Ascending aorta (tissue), 2 donors: ENCODE measurements at places on chromosomes 12 and 14.

DNA sequence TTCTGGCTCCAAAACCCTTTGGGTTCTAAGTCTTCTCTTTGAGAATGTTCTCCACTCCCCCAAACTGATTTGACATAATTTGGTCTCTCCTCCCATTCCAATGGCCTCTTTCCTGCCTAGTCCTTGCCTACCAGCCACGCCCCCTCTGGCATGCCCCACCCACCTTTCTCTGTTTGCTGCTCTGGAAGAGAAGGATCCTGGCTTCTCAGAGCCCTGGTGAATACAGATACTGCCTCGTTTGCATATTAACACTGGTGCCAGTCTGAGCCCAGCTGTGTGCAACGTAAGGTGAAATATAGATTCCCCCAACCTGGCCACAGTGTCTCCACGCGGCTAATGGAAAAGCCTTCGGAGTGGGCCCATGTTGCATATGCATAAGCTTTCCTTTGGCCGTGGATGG lies 79.7 kb downstream of the PAPOLA start:
- H3K4me1 ChIP-seq = no peaks in the 10 kb centered on the region
- H3K27ac ChIP-seq = no peak overlapping the region
- H3K4me3 ChIP-seq = no peak overlapping the region
- no peaks in the 10 kb centered on the region for H3K36me3 ChIP-seq

DNA sequence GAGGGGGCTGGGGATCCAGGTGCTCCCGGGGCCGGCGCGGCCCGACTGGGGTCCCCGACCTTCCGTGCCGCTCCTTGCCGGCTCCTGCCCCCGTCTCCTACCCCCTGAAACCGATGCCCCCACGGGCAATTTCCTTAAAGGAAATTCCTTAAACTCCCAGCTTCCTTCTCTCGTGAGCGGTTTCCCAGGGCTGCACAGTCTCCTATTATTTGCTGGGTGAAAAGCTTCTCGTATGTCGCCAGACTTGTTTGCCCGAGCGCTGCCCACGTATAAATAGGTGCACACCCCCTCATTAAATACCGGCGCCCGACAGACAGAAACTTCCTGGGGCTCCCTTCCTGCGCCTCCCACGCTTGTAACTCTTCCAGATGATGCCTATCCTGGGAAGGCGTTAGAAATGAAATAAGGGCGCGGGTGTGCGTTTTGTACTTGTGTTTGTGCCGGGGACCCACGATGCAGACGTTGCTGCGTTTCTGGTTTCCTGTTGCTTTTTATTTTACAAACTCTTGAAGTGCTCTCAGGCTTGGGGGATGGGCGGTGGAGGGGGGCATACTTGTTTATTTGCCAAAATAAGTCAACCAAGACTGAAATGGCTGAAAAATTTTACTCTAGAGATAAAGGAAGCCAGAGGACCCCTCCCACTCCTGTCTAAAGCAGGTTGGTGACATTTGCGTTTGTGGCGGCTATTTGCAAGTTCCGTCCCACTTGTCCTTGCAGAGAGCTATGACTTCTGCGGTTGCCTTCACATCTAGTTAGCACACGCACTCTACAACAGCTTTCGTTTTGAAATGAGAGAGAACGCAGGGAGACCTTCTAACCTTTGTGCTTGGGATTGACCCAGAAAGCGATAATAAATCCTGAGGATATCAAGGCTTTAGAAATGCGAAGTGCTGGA lies 1.0 kb downstream of the HIP1R start:
- no peaks in the 10 kb centered on the region for H3K27me3 ChIP-seq
- peaks cover 13% of the 10 kb centered on the region for H3K4me1 ChIP-seq
- peak overlapping the region; percentile 60 for H3K27ac ChIP-seq
- peak overlapping the region; percentile 75 for H3K4me3 ChIP-seq

DNA sequence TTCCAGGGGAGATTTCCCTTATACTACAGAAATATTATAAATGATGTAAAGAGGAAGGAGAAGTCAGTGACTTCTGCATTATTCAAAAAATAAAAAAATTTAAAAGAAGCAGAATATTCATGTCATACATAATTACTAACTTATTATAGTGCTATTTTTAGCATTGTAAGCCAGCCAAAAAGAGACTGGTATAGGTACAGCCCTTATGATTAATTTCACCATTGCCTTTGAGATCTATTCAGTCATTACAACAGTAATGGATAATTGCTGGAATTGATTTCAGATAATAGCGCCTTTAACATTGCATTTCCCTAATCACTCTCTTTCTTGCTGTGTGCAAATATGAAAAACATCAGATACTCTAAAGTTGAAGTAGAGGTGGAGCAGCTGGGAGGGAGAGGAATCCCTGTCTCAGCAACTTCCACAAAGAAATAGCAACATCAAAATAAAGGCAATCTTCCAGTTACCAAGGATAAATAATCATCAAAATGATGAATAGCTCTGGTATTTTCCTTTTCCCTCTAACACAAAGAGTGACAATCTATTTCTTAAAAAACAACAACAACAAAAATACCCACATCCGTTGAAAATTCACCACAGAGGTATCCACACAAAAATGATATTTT lies 71.8 kb upstream of the OVCH1 start:
- H3K27me3 ChIP-seq = no peaks in the 10 kb centered on the region
- H3K4me1 ChIP-seq = peaks cover 2% of the 10 kb centered on the region
- H3K4me3 ChIP-seq = no peak overlapping the region
- no peaks in the 10 kb centered on the region for H3K36me3 ChIP-seq
- DNase-seq = no peak
- H3K27ac ChIP-seq = no peak overlapping the region

DNA sequence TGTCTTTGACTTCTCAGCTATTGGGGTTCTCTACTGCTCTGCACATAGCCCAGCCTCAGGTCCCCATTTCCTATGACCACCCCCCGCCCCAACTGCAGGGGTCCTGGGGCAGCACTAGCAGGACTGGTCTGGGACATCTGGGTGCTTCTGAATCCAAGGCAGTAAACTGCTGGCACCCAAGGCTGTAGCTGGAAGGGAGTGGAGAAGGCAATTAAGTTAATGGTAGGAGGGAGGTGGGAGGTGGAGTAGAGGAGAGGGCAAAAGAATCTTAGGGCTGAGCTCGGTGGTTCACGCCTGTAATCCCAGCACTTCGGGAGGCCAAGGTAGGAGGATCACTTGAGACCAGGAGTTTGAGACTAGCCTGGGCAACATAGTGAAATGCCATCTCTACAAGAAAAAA lies 11.5 kb downstream of the PLEK2 start:
- no peak overlapping the region for H3K4me3 ChIP-seq
- DNase-seq = no peak
- no peaks in the 10 kb centered on the region for H3K36me3 ChIP-seq
- H3K27ac ChIP-seq = no peak overlapping the region
- H3K4me1 ChIP-seq = no peaks in the 10 kb centered on the region

DNA sequence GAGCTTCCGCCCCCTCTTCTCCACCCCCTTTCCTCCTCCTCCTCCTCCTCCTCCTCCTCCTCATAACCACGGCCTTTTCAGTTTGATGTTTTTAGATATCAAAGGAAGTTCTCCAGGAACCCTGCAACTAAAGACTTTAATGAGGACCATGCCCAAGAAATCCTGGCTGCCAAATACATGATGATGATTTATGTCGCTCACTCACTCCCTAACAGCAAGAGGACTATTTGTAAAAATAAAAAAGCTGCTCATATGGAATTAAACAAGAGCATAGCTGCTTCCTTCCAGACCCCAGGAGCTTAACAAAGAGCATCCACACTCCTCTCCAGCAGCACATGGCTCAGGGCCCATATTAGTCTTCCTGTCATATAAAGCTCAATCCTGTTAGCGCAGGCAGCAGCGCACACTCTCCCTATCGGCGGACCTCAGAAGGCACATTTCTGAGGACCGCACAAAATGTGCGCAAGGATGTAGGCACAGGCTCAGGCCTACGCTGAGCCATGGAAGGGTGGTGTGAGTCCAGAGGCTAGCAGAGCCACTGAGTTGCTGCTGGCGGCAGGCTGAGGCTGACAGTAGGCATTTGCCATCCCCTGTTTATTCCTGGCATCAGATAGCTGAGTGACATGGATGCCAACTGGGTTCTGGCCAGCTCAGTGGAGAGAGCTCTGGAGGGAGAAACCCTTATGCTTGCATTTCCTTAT lies 232.8 kb downstream of the MSRB3 start:
- no peaks in the 10 kb centered on the region for H3K36me3 ChIP-seq
- no peak overlapping the region for H3K27ac ChIP-seq
- H3K4me1 ChIP-seq = no peaks in the 10 kb centered on the region
- no peak overlapping the region for H3K4me3 ChIP-seq
- no peak for DNase-seq
- H3K27me3 ChIP-seq = no peaks in the 10 kb centered on the region

DNA sequence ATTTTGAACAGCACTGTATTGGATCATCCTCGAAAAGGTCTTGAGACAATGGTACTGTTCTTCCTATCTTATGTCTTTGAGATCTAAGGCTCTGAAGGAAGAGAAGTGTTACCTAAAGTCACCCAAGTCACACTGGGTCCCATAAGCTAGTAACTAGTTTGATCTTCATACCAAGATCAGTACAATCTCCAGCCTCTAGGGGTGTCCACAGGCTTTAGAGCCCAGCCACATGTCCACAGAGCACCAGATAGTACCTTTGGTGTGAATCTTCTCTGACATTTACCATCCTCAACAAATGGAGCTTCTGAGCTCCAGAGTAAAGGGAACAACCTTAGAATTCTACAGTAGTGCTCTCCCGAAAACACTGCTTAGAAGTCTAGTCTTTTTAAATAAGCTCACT lies 78.7 kb downstream of the KSR2 start:
- no peak overlapping the region for H3K27ac ChIP-seq
- H3K36me3 ChIP-seq = no peaks in the 10 kb centered on the region
- no peaks in the 10 kb centered on the region for H3K27me3 ChIP-seq
- DNase-seq = no peak

DNA sequence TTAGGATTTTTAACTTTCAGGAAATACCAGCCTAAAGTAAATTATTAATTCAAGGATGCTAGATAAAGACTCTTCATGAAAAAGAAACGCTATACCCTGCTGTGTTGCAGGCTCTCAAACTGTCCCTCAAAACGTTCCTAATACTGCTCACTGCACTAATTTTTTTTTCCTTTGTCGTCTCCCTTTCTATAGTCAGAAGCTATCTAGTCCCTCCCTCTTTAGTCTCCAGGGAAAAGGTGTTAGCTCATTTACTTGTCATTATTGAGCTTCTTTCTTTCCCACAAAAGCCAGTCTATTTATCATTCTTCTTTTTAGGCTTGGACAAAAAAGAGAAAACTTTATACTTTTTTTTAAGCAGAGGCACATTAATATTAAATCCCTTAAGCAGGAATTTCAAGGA lies 30.3 kb upstream of the INSM2 start:
- H3K27me3 ChIP-seq = no peaks in the 10 kb centered on the region
- no peaks in the 10 kb centered on the region for H3K4me1 ChIP-seq
- no peak for DNase-seq
- H3K36me3 ChIP-seq = no peaks in the 10 kb centered on the region
- no peak overlapping the region for H3K27ac ChIP-seq

DNA sequence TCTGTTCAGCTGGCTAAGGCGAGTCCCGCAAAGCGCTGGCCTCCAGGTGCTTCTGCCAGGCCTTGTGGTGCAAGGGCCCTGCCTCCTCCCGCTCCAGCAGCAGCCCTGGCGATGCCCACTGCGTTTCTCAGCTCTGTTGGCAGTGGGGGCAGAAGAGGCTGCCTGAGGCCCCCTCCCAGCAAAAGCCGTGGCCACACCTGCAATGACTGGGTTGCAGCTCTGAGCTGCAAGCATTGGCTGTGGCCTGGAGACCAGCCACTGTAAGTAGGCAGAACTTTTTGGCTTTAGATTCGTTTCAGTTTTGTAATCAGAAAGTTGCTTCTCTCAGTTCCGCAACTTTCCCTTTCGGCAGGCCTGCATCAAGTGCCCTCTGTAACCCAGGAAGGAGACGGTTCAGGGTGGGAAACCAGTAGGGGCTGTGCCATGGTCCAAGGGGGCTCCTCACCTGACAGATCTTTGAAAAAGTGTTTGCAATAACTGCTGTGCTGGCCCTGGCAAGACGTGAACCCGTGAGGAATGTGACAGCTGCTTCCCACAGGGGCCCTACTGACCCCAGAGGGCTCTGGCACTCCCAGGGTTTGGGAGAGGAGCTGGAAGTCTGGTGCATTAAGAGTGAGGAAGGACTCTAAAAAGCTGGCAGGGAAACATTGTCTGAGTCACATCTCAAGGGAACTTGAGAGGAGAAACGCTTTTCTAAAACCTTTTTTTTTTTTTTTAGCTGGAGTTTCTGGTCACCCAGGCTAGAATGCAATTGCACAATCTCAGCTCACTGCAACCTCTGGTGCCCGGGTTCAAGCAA lies 54.5 kb upstream of the MAX start:
- H3K4me3 ChIP-seq = peak overlapping the region; percentile 47
- H3K27ac ChIP-seq = peak overlapping the region; percentile 83
- no peaks in the 10 kb centered on the region for H3K36me3 ChIP-seq
- no peaks in the 10 kb centered on the region for H3K27me3 ChIP-seq
- no peak for DNase-seq

DNA sequence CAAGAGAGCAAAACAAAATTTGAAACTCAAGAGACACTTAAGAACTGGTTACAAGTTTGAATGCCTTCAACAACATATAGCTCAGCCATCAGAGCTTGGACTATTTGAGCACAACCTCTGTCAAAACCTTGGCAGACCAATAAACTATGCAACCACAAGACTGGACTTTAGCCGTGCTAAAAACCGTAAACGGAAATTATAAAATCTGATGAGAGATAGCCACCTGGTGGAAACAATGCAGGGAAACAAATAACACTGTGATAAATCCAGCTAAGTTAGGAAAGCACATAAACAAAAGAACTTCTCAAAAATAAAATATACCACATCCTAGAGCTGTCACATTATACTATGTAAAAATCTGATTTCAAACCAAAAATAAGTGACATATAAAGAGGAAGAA lies 1074.2 kb upstream of the NOVA1 start:
- no peak overlapping the region for H3K27ac ChIP-seq
- DNase-seq = no peak
- no peaks in the 10 kb centered on the region for H3K27me3 ChIP-seq

DNA sequence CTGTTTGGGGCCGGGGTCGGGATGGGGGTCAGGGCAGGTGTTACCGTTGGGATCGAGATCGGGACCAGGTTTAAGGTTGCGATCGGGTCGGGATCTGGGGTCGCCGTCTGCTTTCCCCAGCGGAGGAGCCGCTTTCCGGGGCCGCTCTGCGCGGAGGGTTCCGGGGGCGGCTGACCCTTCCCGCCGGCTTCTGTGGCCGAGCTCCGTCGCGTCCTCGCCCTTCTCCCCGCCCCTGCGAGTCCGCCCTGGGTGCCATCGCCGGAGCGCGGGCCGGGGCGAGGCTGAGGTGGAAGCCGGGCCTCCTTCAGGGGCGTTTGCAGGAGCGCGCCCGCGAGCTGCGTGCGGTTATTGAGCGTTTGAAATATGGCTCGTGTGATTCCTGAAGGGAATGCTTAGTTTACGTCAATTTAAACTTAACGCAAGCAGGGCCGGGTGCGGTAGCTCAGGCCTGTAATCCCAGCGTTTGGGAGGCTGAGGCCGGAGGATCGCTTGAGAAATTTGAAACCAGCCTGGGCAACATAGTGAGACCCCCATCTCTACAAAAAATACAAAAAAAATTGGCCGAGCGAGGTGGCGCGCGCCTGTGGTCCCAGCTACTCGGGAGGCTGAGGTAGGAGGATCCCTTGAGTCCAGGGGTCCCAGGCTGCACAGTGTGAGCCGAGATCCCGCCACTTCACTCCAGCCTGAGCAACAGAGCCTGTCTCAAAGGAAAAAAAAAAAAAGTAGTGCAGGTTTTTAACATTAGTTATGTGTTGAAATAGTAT lies 620 bp downstream of the PGAM5 start:
- no peak for DNase-seq
- peak overlapping the region; percentile 90 for H3K4me3 ChIP-seq
- no peaks in the 10 kb centered on the region for H3K27me3 ChIP-seq
- H3K4me1 ChIP-seq = peaks cover 14% of the 10 kb centered on the region
- H3K36me3 ChIP-seq = peaks cover 7% of the 10 kb centered on the region

GRCh38 chr12:97561619-97562290 lies 99.2 kb downstream of the RMST start:
- no peak for DNase-seq
- no peaks in the 10 kb centered on the region for H3K36me3 ChIP-seq
- H3K4me1 ChIP-seq = no peaks in the 10 kb centered on the region
- H3K27ac ChIP-seq = no peak overlapping the region
